ENCODE measurements at places on chromosomes 11 and 22.

GRCh38 chr22:37254867-37255233 is 10.8 kb upstream of the RAC2 start:
- no peak overlapping the region for H3K27ac ChIP-seq
- H3K27me3 ChIP-seq: peaks cover 6% of the 10 kb centered on the region
- H3K36me3 ChIP-seq: no peaks in the 10 kb centered on the region
- DNase-seq: peak; percentile 54

- H3K4me1 ChIP-seq: peaks cover 9% of the 10 kb centered on the region
- H3K27ac ChIP-seq: no peak overlapping the region
- DNase-seq: no peak
- H3K27me3 ChIP-seq: no peaks in the 10 kb centered on the region
Measured at GRCh38 chr11:18310800-18311340, 11.1 kb downstream of the HPS5 start.

DNA sequence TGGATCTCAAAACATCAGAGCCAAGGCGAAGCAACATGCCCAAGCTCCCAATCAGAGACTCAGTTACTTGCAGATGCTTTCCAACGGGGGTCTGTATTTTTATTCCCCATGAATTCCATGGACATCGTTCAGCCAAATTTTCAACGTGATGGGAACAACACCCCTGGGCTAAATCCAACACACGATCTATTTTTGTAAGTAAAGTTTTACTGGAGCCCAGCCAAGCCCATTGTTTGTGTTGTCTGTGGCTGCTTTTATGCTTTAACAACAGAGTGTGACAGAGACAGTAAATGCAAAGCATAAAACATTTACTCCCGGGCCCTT is 33.7 kb downstream of the SLC5A1 start:
- H3K27ac ChIP-seq: no peak overlapping the region
- no peak for DNase-seq
- H3K27me3 ChIP-seq: peaks cover 18% of the 10 kb centered on the region
- H3K4me3 ChIP-seq: no peak overlapping the region
- no peaks in the 10 kb centered on the region for H3K36me3 ChIP-seq

- H3K27me3 ChIP-seq: no peaks in the 10 kb centered on the region
- H3K4me3 ChIP-seq: no peak overlapping the region
- DNase-seq: no peak
- H3K36me3 ChIP-seq: no peaks in the 10 kb centered on the region
- H3K27ac ChIP-seq: no peak overlapping the region
Measured at GRCh38 chr11:113201054-113201818, 113.1 kb upstream of the TTC12 start.

DNA sequence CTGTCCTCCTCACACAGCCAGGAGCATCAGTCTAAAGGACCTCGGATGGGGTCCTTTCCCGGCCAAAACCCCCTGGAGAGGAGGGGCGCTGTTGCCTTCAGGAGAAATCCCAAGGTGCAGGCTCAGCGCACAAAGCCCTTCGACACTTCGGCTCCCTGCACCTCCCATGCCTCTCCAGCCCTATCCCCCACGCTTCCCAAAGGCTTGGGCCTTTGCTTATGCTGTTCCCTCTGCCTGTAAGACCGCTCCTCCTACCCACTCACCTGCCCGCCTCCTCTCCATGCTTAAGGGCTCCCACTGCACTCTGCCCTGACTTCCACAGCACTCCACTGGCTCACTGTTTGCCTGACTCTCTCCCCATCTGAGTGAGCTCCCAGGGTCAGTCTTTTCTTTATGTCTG is 13.5 kb downstream of the SLC15A3 start:
- no peaks in the 10 kb centered on the region for H3K27me3 ChIP-seq
- no peak for DNase-seq
- H3K27ac ChIP-seq: no peak overlapping the region
- peaks cover 4% of the 10 kb centered on the region for H3K4me1 ChIP-seq
- H3K36me3 ChIP-seq: peaks cover 34% of the 10 kb centered on the region
- no peak overlapping the region for H3K4me3 ChIP-seq

DNA sequence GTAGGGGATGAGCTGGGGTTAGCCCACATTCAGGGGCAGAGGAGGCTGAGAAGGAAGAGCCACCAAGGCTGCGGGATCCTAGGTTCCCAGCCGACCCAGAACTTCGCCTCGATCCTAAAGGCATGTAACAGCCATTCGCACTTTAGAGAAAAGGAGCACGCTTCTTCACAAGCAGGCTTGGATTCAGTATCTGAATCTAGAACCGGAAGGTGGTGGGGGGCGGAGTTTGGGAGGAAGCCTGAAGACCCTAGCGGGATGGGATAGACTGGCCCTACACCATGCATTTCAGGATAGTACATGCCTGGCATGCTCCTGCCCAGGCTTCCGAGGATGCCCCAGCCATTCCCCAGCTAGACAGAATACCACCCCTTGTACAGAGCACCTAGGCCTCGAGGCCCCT is 4.4 kb downstream of the SCARF2 start:
- no peak overlapping the region for H3K4me3 ChIP-seq
- DNase-seq: no peak
- peaks cover 27% of the 10 kb centered on the region for H3K36me3 ChIP-seq
- H3K27me3 ChIP-seq: no peaks in the 10 kb centered on the region
- H3K27ac ChIP-seq: no peak overlapping the region

DNA sequence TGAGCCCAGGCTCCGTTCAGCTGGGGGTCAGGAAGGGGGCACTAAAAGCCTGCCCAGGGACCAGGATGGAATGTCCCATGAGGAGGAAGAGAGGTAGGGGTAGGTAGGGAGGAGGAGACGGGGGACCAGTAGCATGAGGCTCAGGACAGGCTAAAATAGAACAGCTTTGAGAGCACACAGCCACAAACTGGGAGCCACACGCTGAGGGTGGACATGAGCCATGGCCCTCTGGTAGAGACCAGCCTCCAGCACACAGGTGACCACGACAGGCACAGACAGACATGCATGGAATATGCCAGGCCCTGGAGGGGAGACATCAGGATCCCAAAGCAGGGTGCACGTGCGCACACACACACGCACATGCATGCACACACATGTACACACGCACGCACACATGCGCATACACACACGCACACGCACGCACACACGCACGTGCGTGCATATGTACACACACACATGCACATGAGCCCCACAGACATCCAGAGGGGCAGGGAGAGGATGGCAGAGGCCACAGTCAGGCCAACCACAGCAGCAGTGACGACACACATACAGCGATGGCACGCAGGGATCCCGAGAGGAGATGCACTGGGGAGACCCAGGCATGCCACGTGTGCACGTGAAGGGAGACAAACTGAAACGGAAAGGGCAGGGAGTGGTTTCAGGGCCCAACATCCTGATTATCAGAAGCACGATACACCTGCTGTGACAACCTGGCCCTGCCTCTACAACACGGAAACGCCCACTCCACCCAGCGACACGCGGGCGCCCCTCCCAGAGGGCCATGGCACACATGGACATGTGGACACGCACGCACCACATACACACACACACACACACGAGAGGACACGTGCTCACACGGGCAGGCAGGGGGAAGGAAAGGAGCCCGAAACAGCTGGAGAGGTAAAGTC is 25.7 kb downstream of the LRRC10B start:
- peaks cover 65% of the 10 kb centered on the region for H3K27me3 ChIP-seq
- peaks cover 2% of the 10 kb centered on the region for H3K4me1 ChIP-seq
- H3K27ac ChIP-seq: no peak overlapping the region
- no peak for DNase-seq
- no peaks in the 10 kb centered on the region for H3K36me3 ChIP-seq
- no peak overlapping the region for H3K4me3 ChIP-seq

- no peak overlapping the region for H3K27ac ChIP-seq
- H3K27me3 ChIP-seq: no peaks in the 10 kb centered on the region
- no peak overlapping the region for H3K4me3 ChIP-seq
- H3K4me1 ChIP-seq: peaks cover 4% of the 10 kb centered on the region
- H3K36me3 ChIP-seq: no peaks in the 10 kb centered on the region
- DNase-seq: peak; percentile 11
Measured at GRCh38 chr11:74443071-74443864, 24.1 kb downstream of the KCNE3 start.

GRCh38 chr11:130131961-130132850 is 27.4 kb upstream of the ST14 start:
- no peaks in the 10 kb centered on the region for H3K4me1 ChIP-seq
- H3K27me3 ChIP-seq: no peaks in the 10 kb centered on the region
- H3K36me3 ChIP-seq: peaks cover 57% of the 10 kb centered on the region
- H3K4me3 ChIP-seq: no peak overlapping the region
- H3K27ac ChIP-seq: no peak overlapping the region

DNA sequence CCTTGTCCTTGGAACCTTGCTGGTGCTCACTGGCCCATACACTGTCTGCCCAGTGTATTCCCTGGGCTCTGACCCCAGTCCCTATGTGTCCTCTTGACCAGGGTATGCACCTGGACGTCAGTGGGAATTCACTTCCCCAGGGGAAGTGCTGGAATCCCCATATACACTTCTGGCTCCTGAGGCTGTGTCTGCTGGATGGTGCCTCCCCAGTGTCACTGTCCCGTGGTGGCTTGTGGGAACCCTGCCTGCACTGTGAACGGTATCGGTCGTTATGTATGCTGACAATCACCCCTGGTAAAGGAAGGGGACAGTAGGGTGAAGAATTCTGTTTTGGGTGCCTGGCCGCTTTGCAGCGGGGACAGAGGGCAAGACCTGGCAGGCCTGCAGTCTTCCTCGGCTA is 95.9 kb downstream of the RRM1 start:
- no peak overlapping the region for H3K4me3 ChIP-seq
- H3K4me1 ChIP-seq: no peaks in the 10 kb centered on the region
- H3K36me3 ChIP-seq: no peaks in the 10 kb centered on the region
- no peak overlapping the region for H3K27ac ChIP-seq

DNA sequence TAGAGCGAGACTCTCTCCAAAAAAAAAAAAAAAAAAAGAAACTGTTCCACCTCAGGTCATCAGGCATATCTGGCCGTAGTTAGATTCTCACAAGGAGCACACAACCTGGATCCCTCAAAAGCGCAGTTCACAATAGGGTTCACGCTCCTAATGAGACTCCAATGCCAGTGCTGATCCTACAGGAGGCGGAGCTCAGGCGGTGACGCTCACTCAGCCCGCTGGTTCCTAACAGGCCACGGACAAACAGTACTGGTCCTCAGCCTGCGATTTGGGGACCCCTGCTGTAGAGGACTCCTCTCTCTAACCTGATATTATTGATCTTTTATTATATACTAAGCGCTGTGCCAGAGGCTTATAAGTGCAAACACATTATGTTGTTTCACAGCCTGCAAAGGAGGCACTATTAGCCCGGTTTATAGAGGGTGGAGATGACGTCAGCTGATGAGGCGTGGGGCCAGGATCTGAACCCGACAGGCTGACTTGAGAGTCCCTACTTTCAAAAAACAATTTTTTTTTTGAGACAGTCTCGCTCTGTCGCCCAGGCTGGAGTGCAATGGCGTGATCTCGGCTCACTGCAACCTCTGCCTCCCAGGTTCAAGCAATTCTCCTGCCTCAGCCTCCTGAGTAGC is 4.9 kb upstream of the MAFF start:
- no peak overlapping the region for H3K4me3 ChIP-seq
- no peaks in the 10 kb centered on the region for H3K27me3 ChIP-seq
- no peak overlapping the region for H3K27ac ChIP-seq
- no peaks in the 10 kb centered on the region for H3K36me3 ChIP-seq
- no peak for DNase-seq

DNA sequence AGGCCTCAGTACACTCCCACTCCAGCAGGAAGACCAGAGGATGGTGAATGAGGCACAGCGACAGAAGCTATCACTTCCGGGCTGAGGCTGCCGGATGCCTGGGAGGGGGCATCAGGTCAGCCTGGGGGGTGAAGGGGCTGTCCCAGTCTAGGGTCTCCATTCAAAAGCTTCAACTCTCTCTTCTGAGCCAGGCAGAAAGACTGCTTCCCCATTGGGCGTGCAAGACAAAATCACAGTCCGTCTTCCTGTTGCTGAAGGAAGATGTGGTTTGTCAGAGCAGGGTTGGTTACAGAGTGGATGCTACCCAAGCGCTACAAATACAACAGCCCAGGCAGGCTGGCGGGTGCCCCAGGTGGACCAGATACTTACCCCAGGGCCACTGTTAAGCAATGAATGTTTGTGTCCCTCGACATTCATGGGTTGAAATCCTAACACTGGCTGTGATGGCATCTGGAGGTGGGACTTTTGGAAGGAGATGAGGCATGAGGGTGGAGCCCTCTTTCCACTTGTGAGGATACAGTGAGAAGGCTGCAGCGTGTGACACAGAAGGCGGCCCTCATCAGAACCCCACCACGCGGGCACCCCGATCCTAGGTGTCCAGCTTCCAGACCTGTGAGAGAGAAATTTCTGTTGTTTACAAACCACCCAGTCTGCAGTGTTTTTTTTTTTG is 12.0 kb downstream of the UPK3A start:
- no peak for DNase-seq
- H3K27ac ChIP-seq: no peak overlapping the region
- H3K4me1 ChIP-seq: no peaks in the 10 kb centered on the region
- H3K27me3 ChIP-seq: no peaks in the 10 kb centered on the region
- no peak overlapping the region for H3K4me3 ChIP-seq

GRCh38 chr11:95143106-95143681 is 53.5 kb downstream of the ENDOD1 start:
- no peaks in the 10 kb centered on the region for H3K36me3 ChIP-seq
- H3K4me1 ChIP-seq: peaks cover 6% of the 10 kb centered on the region
- no peaks in the 10 kb centered on the region for H3K27me3 ChIP-seq
- H3K4me3 ChIP-seq: no peak overlapping the region
- H3K27ac ChIP-seq: no peak overlapping the region

DNA sequence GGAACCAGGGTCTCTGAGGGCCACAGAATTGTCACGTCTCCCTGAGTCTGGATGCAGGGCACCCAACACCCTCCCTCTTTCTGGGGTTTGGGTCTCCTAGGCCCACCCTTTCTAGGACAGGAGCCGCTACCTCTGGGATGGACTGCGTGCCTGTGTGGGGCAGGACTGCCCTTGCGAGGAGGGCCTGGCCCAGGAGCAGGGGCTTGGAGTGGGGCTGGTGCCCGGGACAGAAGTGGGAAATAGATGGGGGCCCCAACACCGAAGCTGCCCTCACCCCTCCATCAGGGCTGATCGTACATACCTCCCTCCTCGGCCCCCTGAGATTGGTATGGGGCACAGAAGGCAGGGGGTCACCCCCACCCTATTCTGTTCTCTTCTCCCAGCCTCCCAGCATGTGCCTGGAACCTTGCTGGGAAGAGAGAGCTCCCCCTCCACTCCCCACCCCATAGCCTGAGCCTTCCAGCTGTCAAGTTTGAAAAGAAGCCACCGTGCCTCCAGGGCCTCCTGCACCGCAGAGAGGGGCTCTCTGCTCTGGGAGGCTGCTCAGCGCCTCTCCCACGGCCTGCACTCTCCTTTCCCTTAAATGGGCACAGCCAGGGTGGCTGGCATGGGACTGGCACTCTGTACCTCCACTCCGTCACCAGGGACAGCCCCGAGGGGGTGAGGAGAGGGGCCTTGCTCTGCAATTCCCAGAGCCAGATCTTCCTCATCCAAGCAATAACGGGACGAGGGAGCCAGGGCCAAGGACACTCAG is 1.8 kb downstream of the LRRC10B start:
- H3K4me3 ChIP-seq: no peak overlapping the region
- H3K27me3 ChIP-seq: peaks cover 67% of the 10 kb centered on the region
- H3K27ac ChIP-seq: no peak overlapping the region
- DNase-seq: no peak
- H3K4me1 ChIP-seq: no peaks in the 10 kb centered on the region

GRCh38 chr22:37647928-37648327 is 8.5 kb downstream of the SH3BP1 start:
- H3K27me3 ChIP-seq: no peaks in the 10 kb centered on the region
- peaks cover 4% of the 10 kb centered on the region for H3K4me1 ChIP-seq
- H3K36me3 ChIP-seq: peaks cover 66% of the 10 kb centered on the region
- no peak overlapping the region for H3K27ac ChIP-seq

Data from IMR-90 (cell line).